ENCODE measurements at places on chromosomes 7 and 10. TPM values are rescaled to one million over a fixed set of nuclear protein-coding genes. Genes with fewer than 3 reads are reported as not detected.
A peak's percentile ranks its signal among the peaks of the same experiment; 100 is the strongest.

DNA sequence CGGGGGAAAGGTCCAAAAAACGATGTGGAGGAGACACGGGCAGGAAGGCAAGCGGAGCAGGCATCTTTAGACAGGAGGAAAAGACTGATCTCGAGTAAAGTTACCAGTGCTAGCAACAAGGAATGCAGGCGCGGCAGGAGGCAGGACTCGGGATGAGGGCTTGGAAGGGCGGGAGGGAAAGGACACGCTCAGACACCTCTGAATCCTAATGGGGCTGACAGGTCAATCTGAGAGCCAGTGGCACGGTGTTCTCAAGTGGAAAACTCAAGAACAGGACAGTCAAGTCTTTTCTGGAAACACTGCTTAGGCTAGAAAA lies 155.3 kb upstream of the COBL start:
- DNase-seq = no peak
- H3K36me3 ChIP-seq = no peaks in the 10 kb centered on the region
- H3K4me1 ChIP-seq = peaks cover 11% of the 10 kb centered on the region
- no peak overlapping the region for H3K27ac ChIP-seq
- no peak overlapping the region for H3K4me3 ChIP-seq

DNA sequence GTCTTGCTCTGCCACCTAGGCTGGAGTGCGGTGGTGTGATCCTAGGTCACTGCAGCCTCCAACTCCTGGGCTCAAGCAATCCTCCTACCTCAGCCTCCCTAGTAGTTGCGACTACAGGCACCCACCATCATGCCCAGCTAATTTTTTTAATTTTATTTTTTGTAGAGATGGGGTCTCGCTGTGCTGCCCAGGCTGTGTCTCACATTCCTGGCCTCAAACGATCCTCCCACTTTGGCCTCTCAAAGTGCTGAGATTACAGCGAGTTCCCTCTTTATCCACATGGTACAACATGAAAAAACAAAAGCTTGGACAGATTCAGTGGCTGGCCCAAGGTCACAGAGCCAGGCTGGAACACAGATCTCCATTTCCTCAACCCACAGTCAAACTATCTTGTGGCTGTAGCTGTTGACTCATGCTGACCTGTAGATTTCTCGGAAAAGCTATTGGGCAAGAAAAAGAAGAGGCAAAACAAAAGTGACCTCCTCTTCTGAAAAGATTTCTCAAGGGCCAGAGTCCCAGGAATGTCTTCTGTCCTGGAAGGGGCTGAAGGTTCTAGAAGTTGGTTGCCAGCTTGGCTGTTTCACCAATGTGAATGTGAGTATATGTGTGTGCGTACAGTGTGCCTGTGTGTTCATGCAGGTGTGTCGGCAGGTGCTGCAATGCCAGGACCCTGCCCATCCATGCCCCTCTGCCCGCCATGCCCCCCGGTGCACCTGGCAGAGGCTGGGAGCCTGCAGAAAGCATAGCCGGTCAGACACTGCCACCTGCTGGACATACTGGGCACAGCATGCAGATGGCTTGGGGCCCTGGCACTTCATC lies 28.4 kb downstream of the TMEM130 start:
- H3K27ac ChIP-seq = no peak overlapping the region
- H3K36me3 ChIP-seq = no peaks in the 10 kb centered on the region
- no peaks in the 10 kb centered on the region for H3K27me3 ChIP-seq
- peak; percentile 38 for DNase-seq
- H3K4me1 ChIP-seq = no peaks in the 10 kb centered on the region
- no peak overlapping the region for H3K4me3 ChIP-seq

DNA sequence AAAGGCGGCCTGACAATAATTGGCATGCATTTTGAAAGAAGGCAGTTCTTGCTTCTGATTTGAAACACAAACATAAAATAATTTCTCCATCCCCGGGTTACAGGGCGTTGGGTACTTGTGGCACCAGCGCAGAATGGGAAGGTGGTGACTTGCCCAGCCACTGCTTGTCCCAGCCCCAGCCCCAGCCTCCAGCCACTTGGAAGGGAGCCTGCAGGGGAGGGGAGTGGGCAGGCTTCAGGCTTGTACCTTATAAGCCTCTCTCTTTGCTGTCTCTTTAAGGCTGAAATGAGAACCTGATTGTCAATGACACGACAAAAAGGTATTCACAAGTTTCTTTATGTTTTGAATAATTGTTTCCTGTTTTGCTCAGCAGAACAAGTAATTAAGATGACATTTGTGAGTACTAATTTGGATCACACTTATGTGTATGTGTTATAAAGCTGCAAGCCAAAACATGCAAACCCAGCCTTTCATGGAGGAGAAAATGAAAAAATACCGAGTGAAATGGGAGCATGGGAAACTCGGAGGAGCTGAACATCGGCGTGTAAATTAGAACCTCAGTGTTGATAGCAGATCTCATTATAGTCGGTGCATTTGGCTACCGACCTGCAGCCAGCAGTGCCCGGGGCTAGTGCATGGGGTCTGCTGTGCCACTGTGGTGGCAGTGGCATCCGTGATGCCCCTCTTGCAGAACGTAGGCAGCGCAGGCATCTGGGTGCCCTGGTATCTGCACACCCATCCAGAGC lies 129.9 kb downstream of the EBF3 start:
- H3K4me1 ChIP-seq = no peaks in the 10 kb centered on the region
- no peaks in the 10 kb centered on the region for H3K27me3 ChIP-seq
- no peaks in the 10 kb centered on the region for H3K36me3 ChIP-seq
- H3K27ac ChIP-seq = no peak overlapping the region
- no peak overlapping the region for H3K4me3 ChIP-seq

DNA sequence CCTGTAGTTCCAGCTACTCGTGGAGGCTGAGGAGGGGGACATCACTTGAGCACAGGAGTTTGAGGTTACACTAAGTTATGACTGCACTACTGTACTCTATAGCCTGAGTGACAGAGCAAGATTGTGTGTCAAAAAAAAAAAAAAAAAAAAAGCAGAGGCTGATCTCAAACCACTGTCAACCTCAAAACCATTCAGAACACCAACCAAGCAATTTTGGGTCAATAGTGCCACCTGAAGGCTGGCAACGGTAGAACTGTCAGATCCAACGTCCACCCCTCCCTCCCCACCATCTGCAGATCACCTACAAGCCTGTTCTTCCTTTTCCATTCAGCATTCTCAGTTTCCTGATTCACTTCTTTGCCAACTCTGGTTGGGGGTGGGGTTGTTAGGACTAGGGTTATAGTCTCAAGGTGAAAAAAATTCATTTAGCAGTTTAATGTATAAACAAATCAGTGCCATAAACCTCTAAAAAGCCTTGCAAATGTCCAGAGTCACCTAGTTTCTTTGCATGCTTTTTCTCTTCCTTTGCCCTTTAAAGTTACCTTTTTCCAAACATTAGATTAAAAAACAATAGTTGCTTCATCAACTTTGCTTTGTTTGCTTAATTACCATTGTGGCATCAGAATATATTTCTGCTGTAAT lies 2.6 kb downstream of the MRPS33 start:
- H3K4me3 ChIP-seq = peak overlapping the region; percentile 29
- peak overlapping the region; percentile 98 for H3K27ac ChIP-seq
- H3K36me3 ChIP-seq = peaks cover 19% of the 10 kb centered on the region
- DNase-seq = peak; percentile 72
- no peaks in the 10 kb centered on the region for H3K27me3 ChIP-seq

DNA sequence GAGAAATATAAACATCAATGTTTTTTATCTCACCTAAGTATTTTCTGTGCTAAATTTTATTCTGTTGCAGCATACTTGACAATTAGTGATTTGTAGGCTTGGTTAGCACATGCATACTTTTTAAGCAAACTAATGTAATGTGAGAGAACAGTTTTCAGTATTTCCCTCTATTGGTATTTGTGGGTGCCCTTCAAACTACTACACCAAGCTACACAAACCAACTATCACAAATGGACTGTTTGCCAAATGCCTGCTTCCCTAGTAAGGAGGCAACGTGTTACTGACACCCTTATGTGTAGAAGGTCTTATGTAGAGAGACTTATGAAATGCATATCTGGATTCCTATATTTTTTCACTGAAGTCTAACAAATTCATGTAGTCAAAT lies 98.4 kb upstream of the FZD1 start:
- H3K4me1 ChIP-seq = no peaks in the 10 kb centered on the region
- DNase-seq = no peak
- no peak overlapping the region for H3K27ac ChIP-seq
- no peak overlapping the region for H3K4me3 ChIP-seq
- H3K27me3 ChIP-seq = peaks cover 2% of the 10 kb centered on the region

DNA sequence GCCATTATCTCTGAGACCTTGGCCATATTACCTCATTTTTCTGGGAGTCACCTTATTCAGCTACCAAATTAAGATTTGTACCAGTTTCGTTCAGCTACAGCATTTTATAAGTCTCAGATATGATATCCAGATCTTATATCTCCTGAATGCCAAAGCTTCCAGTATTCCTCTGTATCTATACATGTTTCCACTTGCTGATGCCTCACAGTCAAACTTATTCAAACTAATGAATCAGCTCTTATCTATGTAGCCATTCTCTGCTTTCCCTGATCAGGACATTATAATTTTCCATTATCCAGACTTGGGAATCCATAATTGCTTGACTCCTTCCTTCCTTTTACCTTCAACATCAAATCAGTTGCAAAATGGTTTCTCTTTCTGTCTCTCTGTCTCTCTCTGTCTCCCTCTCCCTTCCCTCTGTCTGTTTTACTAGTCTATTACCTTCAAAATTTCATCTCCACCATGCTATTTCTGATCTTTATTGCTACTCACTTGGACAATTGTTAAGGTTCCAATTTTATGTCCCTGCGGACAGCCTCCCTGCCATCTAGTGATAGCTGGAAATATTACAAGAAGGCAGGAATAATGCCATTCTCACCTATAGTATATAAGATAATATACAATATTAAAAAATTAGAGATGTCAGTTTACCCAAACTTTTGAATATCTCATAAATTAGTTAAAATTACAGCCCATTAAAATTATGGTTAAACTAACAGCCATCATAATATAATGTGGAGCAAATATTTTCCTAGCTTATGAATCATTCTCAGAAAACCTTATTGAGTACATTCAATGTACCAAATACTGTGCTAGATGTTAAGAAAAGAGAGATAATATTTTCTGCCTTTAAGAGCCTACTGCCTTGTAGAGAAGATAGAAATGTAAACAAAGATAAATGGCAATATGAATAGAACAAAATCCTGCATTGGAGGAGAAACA lies 89.8 kb downstream of the PCLO start:
- H3K27ac ChIP-seq = no peak overlapping the region
- H3K36me3 ChIP-seq = no peaks in the 10 kb centered on the region
- H3K4me1 ChIP-seq = no peaks in the 10 kb centered on the region
- H3K27me3 ChIP-seq = no peaks in the 10 kb centered on the region

DNA sequence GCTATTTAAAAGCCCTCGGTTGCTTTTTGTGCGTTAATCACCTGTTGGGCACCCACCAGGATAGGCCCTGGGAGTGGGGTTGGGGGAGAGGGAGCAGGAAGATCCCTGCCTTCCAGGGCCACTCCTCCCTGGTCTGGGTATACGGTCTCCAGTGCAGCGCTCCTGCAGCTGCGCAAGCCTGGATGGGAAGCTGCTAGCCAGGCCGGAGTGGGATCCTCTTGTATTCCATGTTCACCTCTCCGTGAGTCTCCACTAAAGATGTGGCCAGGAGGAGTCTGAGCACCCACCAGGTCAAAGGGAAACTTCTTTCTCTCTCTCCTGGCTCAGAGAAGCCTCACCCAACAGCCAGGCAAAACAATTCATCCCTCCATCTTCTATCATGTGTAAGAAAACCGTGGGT lies 78.8 kb upstream of the ANLN start:
- peaks cover 6% of the 10 kb centered on the region for H3K4me1 ChIP-seq
- H3K27ac ChIP-seq = no peak overlapping the region
- no peak overlapping the region for H3K4me3 ChIP-seq
- no peak for DNase-seq
- peaks cover 9% of the 10 kb centered on the region for H3K27me3 ChIP-seq
- H3K36me3 ChIP-seq = no peaks in the 10 kb centered on the region

DNA sequence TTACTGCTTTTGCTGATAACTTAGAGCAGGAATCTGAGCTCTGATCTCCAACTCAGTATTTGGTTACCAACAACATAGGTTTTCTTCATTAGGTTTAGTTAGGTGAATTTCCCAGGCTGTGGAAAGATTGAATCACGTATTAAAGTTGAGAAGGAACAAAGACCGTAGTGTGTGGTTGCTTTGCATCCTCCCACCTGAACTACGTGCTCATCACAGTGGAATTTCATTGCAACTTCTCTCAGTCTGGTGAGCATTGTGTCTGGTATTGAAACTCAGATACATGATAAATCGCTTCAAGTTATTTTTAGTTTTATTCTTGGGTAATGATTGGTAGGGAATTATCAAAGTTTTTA lies 139.4 kb upstream of the AKR1E2 start:
- H3K4me3 ChIP-seq = no peak overlapping the region
- no peaks in the 10 kb centered on the region for H3K36me3 ChIP-seq
- peak overlapping the region; percentile 80 for H3K27ac ChIP-seq
- DNase-seq = no peak
- peaks cover 7% of the 10 kb centered on the region for H3K27me3 ChIP-seq
- H3K4me1 ChIP-seq = peaks cover 20% of the 10 kb centered on the region

DNA sequence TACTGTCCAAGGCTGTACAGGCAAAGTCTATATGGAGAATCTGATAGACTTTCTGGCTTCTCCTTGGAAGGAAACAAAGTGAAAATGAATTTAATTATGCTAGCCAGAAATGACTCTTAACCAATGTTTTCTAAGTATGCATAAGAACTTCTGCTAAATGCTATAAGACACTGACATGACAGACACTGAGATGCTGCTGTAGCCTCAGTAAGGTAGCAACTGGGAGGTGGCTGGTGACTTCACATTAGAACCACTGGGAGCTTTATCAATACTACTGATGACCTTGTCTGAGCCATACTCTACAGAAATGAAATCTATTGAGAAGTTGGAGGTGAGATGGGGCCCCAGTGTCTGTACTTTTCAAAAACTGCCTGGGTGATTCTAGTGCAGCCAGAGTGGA lies 188.6 kb downstream of the ZNF365 start:
- H3K4me3 ChIP-seq = no peak overlapping the region
- DNase-seq = no peak
- peaks cover 7% of the 10 kb centered on the region for H3K27me3 ChIP-seq
- no peaks in the 10 kb centered on the region for H3K4me1 ChIP-seq
- no peak overlapping the region for H3K27ac ChIP-seq

The PFKFB3 gene
- total RNA-seq = 90.3 TPM

The PDGFA gene
- 8.5 TPM for total RNA-seq

- H3K27ac ChIP-seq = no peak overlapping the region
- H3K4me1 ChIP-seq = no peaks in the 10 kb centered on the region
- no peak overlapping the region for H3K4me3 ChIP-seq
- H3K27me3 ChIP-seq = no peaks in the 10 kb centered on the region
Observed at GRCh38 chr10:132104471-132105301, 38.9 kb downstream of the JAKMIP3 start.

- no peak overlapping the region for H3K27ac ChIP-seq
- no peaks in the 10 kb centered on the region for H3K4me1 ChIP-seq
- H3K36me3 ChIP-seq = peaks cover 1% of the 10 kb centered on the region
Observed at GRCh38 chr7:137670222-137671064, 176.3 kb downstream of the DGKI start.

The PPP1R9A gene
- not detected for total RNA-seq

The MEOX2 gene
- total RNA-seq = not detected

Data from activated T-helper 1 cell treated with anti-CD3 and anti-CD28 coated beads, Interleukin-12 subunit alpha, Interleukin-12 subunit beta, Interleukin-2, Interleukin-4 antibody, amounts not matched to agents 30 ng/mL and 10 ng/mL and 1 ng/mL, durations not matched to agents 14 hours and 24 hours and 36 hours (primary cell).